CD4-positive, alpha-beta T cell treated with Interleukin-6 at 100 ng/mL for 8 hours (primary cell): ENCODE measurements at places on chromosomes 7 and 10.
A peak's percentile ranks its signal among the peaks of the same experiment; 100 is the strongest.

DNA sequence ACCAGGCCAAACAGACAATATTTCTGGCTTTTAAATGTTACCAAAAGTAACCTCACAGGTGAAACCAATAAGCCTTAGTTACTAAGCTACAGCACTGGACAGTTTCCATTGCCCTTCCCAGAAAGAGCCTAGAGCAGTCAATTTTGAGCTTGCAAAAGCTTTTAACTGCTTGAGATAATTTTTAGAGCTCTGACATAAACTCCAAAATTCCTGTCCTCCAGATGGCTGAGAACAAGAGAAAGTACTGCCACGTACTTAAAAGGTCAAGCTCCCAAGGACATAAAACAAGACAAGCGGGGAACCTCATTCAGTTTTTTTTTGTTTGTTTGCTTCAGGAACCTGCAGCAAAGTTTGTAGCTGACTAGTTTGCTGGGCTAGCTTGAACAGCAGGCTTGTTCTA is 54.1 kb downstream of the BBS9 start:
- no peak for DNase-seq

DNA sequence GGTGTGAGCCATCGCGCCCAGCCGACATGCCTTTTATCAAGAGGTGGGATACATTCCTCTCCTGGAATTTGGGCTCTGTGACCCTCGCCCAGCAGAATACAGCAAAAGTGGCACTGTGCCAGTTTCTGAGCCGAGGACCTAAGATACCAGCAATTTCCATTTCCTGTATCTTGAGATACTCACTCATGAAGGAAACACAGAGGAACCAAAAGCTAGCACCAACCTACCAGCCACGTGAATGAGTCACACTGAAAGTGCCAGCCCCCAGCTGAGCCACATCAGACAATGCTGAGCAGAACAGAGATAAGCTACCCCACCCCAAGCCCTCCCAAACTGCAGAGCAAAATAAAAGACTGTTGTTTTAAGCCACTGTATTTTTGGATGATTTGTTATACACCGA is 56.3 kb downstream of the CACUL1 start:
- DNase-seq: peak; percentile 92

DNA sequence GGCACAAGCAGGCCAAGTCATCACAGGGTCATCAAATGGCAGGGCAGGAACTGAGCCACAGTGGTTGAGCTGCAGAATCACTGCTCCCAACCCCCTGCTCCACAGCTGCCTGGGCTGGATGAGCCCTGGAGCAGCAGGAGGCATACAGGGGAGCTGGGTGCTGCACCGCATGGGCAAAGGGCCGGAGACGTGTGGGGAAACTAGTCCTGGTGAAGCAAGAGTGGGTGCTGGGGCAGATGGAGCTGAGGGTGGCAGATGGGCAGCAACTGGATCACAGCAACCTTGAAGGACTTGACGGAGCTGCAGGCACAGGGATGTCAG is 16.0 kb upstream of the VOPP1 start:
- DNase-seq: no peak

DNA sequence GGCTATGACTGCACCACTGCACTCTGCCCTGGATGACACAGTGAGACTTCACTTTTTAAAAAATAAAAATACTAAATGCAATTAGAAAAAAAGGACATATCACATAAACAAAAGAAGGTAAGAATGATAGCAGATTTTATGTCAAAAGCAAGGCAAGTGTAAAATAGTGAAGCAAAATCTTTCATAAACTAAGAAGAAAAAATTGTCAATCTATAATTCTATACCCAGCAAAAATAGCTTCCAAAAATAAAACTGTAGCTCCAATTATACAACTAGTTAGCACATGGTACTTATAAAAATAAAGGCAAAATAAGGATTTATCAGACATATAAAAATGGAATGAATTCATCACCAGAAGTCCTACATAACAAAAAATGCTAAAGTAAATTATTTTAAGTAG is 85.4 kb upstream of the SVIL start:
- DNase-seq: no peak

DNA sequence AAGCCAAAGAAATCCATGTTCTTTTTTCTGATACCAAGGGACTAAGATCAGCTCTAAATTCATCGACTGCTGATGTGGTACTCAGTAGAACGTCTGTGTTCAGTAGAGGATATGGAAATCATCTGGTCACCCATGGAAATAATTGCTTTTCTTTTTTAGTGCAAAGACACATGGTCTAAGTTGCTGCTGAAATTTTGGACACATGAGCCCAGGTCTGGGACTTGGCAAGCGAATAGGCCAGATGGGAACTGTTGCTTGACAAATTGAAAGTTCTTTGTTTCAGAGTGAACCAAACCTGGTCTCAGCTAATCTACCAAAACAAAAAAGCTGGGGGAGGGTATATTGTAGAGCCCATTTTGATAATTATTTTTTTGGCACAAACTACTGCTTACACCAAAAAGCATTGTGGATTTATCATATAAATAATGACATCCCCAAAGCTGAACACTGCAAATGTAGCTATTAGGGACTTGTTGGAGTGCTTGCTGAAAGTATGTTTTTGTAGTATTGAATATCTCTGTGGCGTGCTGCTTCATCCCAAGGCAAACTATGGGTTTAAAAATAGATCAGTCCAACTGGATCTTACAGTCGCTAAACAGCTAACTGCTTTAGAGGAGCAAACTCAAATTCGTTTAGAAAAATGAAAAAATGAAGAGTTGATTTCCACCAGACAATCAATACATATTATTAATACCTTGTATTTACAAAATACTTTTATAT is 144.7 kb downstream of the TRIL start:
- no peak for DNase-seq

- no peak for DNase-seq
Measured at GRCh38 chr7:111677848-111678247, 115.6 kb upstream of the IMMP2L start.

GRCh38 chr7:102318482-102318971 is 31.9 kb downstream of the SH2B2 start:
- DNase-seq: no peak

GRCh38 chr7:73615886-73616285 is 8.4 kb downstream of the MLXIPL start:
- no peak for DNase-seq
